ENCODE measurements at places on chromosomes 2 and 18.

- DNase-seq, result no peak
These were observed 47.8 kb upstream of the ZEB2 start for GRCh38 chr2:144567745-144568144.

GRCh38 chr18:40120796-40121391, 1834.1 kb upstream of the PIK3C3 start:
- DNase-seq, result no peak

- no peak for DNase-seq
These were observed 897.2 kb downstream of the TSN start for GRCh38 chr2:122652670-122653069.

DNA sequence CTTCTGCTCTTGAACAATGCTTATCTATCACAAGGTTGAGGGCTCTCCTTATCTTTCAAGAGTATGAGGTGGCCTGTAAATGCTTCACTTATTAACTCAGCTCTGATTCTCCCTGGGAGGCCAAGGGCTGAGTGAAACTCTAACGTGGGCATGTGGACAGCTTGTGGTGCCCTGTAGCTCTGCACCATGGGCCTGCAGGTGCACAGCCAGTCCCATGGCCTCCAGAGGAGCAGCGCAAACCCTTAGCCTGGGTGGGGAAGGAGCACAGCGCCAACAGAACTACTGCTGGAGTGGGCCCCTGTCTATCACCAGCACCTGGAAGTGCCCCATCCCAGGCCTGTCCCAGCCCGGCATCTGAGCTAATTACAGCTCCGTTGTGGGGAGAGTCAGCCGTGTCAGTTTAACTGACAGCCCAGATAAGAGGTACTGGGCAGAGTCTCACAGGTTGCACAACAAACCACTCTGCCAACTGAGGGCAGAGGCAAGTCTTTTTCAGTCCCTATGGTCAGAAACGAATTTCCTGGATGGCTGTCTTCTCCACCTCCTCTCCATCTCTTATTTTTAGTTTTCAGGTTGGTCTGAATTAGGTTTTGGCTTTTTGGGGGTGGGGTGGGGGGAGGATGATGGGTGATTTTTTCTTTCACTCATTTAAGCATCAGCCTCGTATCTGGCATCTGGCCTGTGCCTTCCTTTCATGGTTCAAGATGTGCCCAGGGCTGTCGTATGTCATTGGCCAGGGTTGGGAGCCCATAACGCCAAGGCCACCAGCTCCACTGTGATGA, 219.5 kb downstream of the BCL2 start:
- DNase-seq, result no peak

GRCh38 chr2:7861910-7862702, 819.8 kb upstream of the ID2 start:
- no peak for DNase-seq

DNA sequence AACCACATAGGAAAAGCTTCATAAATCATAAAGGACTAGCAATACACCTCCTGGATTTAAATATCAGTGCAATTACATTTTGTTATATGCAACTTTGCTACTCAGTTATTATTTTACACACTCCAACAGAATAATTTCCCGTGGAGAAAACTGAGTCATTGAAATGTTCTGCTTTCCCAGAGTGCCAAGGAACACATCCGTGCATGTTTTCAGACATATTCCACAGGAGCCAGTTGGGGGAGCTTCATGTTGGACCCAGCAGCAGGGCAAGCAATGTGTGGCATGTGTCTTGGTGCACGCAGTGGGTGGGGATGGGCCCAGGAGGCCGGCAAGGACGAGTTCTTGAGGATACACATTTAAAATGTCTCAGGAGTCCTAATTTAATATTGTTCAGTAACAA, 14.4 kb upstream of the SMIM21 start:
- DNase-seq, result no peak

GRCh38 chr2:229931241-229931640, 8.9 kb downstream of the FBXO36 start:
- DNase-seq, result no peak

DNA sequence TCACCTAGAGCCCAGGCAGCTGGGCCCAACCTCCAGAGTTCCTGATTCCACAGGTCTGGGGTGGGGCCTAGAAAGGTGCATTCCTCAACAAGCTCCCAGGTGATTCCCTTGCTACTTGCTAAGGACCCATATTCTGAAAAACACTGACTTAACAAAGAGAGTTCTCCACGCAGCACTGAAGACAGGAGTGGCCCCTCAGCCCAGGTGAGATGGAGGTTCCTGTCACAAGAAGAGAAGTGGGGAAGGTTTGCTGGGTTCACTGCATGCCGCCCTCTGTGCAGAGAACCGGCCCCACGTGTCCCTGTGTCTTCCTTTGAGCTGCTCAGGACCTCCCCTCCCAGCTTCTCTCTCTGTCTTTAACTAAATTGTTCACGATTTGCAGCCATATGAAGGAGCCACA, 201.4 kb upstream of the DDX18 start:
- no peak for DNase-seq

DNA sequence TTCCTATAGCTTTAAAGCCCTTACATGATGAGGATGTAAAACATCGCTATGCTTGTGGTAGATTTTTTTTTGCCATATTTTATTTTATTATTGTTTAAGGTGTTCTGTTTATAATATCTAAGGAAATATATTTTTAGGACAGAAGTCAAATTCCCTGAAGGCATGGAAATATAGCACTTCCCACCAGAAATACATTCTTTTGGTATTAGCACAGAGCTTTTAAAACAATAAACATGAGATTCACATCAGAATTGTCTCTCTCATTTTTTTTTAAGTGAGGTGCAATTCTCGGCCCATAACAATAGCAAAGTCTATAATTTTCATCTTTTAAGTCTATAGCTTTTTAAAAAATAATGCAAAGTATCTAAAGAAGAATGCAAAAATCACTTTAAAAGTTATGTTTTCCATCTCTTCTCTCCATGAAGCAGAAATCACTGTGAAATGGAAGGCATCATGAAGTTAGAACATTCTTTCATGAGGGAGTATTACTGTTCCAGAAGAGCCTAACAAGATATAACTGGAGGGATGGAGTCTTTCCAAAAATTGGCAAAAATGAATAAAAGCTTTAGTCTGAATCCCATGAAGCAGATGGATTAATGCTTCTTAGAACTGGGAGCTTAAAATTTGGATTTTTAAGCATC, 283.6 kb upstream of the TRIB2 start:
- no peak for DNase-seq

DNA sequence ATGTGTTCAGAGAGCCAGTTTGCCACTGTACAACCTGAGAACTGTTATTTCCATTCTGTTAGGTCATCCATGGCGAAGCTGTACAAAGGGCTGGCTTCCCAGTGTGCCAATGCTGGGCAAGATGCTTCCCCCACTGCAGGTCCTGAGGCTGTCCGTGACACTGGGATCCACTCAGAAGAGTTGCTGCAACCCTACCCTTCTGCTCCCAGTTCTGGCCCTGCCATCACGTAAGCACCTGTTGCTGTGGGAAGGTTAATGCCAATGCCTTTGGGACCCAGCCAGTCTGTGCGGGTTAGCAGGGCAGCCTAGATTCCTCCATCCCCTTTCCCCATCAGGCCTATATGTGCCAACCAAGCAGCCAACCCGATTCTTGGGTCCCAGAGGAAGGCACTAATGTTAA, 68.3 kb downstream of the ARHGEF33 start:
- DNase-seq, result no peak

DNA sequence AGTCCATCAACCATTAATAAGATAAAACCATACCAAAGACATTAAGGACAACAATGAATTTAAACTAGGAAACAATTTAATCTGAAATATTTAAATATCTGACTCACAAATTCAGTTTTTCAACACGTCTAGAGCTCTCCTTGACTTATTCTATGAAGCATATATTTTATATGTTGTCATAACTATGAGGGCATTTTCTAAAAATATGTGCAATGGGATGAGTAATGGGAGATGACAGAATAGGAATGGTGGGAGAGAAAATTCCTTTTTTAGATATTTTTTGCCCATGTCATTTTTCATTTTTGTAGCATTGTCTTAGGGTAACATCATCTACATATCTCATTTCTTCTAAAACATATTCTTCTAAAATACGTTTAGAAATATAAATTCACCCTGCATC, 79.2 kb upstream of the CDH2 start:
- DNase-seq, result no peak

GRCh38 chr18:56861244-56861643, 210.1 kb downstream of the WDR7 start:
- no peak for DNase-seq

GRCh38 chr2:231900486-231900942, 25.7 kb downstream of the NPPC start:
- peak; percentile 43 for DNase-seq

DNA sequence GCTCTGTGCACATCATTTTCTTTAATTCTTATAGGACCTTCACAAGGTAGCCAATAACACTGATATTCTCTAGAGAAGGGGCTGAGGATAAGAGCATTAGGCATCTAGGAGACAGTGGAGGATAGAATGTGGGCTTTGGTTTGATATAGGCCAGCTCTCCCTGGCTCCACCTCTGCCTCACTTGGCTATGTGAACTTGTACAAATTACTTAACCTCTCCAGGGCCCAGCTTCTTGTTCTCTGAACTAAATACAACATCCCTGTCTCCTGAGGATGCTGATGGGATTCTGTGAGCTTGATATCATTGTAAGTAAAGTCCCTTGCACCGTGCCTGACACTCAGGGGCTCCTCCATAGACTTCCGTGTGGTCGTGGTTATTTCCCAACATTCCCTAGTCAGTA, 87.3 kb downstream of the ACOXL start:
- DNase-seq, result no peak

- no peak for DNase-seq
These were observed 82.3 kb downstream of the MYCN start for GRCh38 chr2:16022548-16023240.

DNA sequence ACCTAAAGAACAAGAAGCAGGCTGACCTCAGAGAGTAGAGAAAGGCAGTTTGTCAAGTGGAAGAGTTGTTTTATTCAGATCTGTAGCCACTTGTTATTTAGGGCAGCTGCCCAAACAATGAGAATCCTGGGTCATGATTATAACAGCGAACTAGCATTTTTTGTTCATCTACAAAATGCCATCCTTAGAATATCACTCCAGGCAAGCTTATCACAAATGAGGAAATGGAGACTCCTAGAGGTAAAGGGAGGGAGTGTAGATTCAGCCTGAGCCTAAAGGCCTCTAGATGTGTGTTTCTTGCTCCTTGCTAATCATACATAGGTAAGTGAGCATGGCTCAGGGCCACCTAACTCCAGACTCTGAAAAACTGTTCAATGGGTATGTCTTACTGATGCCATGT, 126.1 kb downstream of the HNMT start:
- DNase-seq, result no peak

GRCh38 chr2:222319586-222320435, 21.0 kb upstream of the PAX3 start:
- DNase-seq, result no peak

DNA sequence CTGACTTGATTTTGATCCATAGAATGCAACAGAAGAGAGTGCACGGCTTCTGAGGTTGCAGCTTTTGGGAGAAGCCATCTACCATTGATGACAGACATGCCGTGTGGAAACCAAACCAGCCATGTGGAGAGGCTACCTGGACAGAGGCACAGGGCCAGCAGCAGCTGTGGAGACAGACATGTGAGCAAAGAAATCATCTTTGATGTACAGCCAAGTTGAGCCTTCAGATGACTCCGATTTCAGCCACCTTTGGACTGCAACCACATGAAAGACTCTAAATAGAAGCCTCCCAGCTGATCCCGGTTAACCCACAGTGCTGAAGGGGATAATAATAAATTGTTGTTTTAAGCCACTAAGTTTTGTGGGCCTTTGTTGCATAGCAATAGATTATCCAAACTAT, 54.2 kb downstream of the TSN start:
- DNase-seq, result no peak

- DNase-seq, result no peak
These were observed 316.1 kb downstream of the PTH2R start for GRCh38 chr2:208722731-208723130.

DNA sequence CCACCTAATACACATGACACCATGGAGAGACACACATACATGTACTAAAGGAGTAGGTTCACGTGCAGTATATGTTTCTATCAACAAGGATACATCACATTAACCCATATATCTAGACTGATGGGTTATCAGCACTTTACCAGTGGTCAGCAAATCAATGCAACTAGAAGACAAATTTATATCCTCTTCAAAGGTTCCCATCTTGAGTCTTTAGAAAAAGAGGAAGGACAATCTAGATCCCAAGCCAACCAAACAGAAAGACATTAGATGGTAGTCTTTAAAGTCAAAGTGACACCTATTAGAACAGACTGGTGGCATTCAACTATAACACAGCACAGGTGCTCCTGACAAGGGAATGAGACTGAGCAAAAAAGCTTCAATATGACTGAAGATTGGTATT, 13.8 kb upstream of the SERTAD2 start:
- DNase-seq, result no peak

DNA sequence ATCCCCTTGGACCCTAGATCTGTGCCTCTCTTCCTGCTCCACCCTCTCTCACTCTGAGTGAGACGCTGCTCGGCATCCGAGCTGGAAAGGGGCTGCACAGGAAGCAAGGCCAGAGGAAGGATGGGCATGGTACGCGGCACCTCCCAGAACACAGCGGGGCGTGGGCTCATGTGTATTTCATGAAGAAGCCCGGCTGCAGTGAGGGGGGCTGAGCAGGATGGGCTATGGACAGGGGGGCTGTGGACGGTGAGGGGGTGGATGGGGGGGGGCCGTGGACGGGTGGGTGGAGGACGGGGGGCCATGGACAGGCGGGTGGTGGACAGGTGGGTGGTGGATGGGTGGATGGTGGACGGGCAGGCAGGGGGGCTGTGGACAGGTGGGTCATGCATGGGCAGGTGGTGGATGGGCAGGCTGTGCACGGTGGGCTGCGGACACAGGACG, 28.5 kb downstream of the SLC66A2 start:
- DNase-seq, result no peak

- DNase-seq, result no peak
These were observed 232.8 kb downstream of the GALR1 start for GRCh38 chr18:77482190-77483085.

- no peak for DNase-seq
These were observed 35.7 kb upstream of the POLE4 start for GRCh38 chr2:74922592-74923227.

- DNase-seq, result no peak
These were observed 9.8 kb downstream of the CKAP2L start for GRCh38 chr2:112754564-112754963.

GRCh38 chr2:156490466-156490840, 54.3 kb downstream of the GPD2 start:
- DNase-seq, result no peak

DNA sequence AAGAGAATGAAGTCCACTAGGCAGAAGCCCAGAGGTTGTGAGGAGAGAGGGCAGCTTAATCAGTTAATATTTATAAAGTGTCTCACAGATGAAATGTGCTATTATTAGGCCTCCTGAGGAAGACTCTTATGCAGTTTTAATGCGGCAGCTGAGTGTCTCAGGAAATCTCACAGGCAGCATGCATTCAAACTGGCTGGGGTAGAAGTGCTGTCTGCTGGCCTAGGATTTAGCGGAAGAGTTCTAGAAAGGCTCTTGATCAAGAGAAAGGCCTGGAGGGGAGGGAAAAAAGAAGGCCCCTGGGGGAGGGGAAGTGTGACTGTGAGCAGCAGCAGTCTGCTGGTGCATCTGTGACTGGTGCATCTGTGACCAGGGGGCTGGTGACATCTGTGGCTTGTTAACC, 133.0 kb downstream of the FSHR start:
- no peak for DNase-seq

All from stimulated activated CD4-positive, alpha-beta T cell treated with anti-CD3 and anti-CD28 coated beads, Interleukin-15, amount 100 ng/mL, for 48 hours (primary cell).